ENCODE measurements at places on chromosomes 12 and 14. TPM values are rescaled to one million over a fixed set of nuclear protein-coding genes. Genes with fewer than 3 reads are reported as not detected.

PRPH gene
- total RNA-seq = 0.50 TPM

GRCh38 chr14:46054526-46054925 lies 597.1 kb downstream of the RPL10L start:
- H3K4me1 ChIP-seq = no peaks in the 10 kb centered on the region
- no peak overlapping the region for H3K4me3 ChIP-seq
- no peaks in the 10 kb centered on the region for H3K27me3 ChIP-seq
- H3K36me3 ChIP-seq = no peaks in the 10 kb centered on the region
- peak; percentile 93 for DNase-seq
- H3K27ac ChIP-seq = no peak overlapping the region

DNA sequence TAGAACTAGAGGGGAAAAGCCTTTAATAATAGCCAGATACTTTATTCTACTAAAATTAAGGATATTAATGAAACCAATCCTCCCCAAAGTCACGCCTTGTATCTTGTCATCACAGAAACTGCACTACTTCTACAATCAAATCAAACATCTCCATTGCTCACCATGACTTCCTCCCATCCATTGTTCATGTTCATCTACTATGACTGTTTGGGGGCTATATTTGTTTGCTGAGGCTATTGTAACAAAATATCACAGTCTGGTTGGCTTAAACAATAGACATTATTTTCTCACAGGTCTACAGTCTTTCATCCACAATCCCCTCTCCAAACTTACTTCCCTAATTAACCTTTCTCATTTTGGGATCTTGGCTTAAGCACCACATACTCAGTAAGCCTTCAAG lies 193.6 kb upstream of the FSCB start:
- no peaks in the 10 kb centered on the region for H3K36me3 ChIP-seq
- H3K4me3 ChIP-seq = no peak overlapping the region
- H3K27ac ChIP-seq = no peak overlapping the region
- no peaks in the 10 kb centered on the region for H3K4me1 ChIP-seq
- no peak for DNase-seq
- no peaks in the 10 kb centered on the region for H3K27me3 ChIP-seq

GRCh38 chr14:55103005-55103640 lies 25.9 kb upstream of the LGALS3 start:
- no peaks in the 10 kb centered on the region for H3K36me3 ChIP-seq
- no peaks in the 10 kb centered on the region for H3K27me3 ChIP-seq
- H3K4me3 ChIP-seq = peak overlapping the region; percentile 5
- peak overlapping the region; percentile 96 for H3K27ac ChIP-seq
- H3K4me1 ChIP-seq = peaks cover 28% of the 10 kb centered on the region

Data from fibroblast of lung (primary cell).